ENCODE measurements at places on chromosomes 12 and 14.

GRCh38 chr12:52517888-52518287 is 2.3 kb downstream of the KRT5 start:
- DNase-seq: no peak

DNA sequence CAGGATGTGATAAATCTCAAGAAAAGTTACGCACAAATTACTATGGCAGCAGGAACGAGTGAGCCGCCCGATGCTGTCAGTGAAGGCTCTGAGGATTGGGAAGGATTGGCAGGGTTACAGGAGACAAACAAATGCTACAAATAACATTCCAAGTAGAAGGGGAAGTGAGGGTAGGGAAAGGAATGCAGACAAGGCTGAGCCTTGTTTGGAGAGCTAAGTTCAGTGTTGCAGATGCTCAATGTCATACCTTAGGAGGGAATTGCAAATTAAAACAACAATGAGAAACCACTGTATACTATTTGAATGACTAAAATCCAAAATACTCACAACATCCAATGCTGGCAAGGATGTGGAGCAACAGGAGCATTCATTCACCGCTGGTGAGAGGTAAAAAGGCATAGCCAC is 1.3 kb downstream of the CLEC9A start:
- no peak for DNase-seq

DNA sequence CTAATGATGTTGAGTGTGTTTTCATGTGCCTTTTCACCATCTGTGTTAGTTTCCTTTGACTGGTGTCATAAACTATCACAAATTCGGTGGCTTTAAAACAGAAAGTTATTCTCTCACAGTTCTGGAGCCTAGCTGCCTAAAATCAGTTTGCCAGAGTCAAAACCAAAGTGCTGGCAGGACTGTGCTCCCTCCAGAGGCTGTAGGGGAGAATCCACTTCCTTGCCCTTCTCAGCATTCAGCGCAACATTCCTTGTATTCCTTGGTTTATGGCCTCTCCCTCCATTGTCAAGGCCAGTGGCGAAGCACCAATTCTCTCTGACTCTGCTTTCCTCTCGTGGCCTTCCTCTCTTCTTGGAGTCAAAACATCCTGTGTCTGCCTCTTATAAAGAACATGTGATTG is 174.2 kb upstream of the PDE3A start:
- DNase-seq: no peak

DNA sequence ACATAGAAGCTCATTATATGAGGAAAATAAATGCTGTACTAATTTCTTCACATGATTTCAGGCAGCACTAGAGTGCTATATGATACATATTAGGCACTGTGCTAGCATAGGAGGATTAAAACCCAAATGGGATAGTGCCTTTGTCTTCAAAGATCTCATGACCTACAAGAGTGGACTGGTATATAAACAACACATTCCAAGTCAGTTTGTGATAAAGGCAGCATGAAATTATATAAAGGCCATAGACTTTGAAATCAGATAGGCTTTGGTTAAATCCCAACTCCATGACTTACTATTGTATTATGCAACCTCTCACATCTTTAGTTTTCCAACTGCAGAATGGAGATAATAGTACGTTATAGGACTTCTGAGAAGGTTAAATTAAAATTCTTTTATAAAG is 179.7 kb downstream of the RAD51B start:
- no peak for DNase-seq

GRCh38 chr14:74593241-74593953 is 18.6 kb downstream of the LTBP2 start:
- DNase-seq: no peak

GRCh38 chr12:9810671-9811070 is 16.6 kb upstream of the KLRF1 start:
- DNase-seq: no peak

- no peak for DNase-seq
Measured at GRCh38 chr14:54792288-54792687, 110.3 kb downstream of the GCH1 start.

- no peak for DNase-seq
Measured at GRCh38 chr12:22283006-22283506, 51.5 kb downstream of the ST8SIA1 start.

GRCh38 chr14:90828642-90829487 is 12.6 kb upstream of the TTC7B start:
- peak; percentile 49 for DNase-seq
